ENCODE measurements at places on chromosomes 7 and 10.

DNA sequence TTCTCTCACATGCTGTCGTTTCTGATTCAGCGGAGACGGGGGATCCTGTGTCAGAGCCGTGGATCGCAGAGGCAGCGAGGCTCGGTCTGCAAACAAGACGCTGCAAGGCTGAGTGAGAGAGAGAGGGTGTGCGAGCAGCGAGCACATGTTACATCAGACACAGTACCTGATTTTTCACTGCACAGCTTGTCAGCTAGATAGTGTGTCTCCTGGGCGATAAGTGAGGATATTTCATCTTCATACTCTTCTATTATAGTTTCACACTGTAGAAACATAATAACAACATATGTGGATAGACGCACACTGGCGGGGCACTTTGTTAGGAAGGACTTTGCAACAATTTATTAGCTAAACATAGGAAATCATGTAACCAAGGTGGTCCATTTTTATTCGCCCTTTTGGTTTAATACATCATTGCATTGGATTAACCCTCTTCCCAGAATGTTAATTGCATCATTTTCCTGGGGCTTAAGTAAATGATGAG lies 39.5 kb downstream of the CNPY1 start:
- no peak for DNase-seq

GRCh38 chr10:132654708-132655661 lies 117.4 kb downstream of the INPP5A start:
- peak; percentile 40 for DNase-seq

DNA sequence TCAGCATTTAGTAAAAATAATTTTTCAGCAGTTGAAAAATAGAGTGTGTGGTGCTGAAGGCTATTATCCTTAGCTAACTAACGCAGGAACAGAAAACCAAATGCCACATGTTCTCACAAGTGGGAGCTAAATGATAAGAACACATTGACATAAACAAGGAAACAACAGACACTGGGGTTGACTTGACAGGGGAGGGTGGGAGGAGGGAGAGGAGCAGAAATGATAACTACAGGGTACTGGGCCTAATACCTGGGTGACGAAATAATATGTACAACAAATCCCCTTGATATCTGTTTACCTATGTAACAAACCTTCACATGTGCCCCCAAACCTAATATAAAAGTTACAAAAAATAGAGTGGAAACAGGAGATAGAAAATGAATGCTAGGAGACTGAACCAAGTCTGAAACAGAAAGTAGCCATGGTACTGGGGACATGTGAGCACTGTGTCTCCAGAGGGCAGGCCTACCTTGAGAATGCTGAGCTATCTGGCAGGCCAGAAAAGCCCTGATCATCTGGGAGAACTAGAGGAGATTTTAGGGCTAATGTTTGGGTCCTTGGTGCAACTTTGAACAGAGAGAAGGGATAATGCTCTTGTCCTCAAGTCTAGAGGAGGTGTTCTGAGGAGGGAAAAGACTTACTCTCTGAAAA lies 4.7 kb upstream of the EFCAB10 start:
- DNase-seq, result no peak

DNA sequence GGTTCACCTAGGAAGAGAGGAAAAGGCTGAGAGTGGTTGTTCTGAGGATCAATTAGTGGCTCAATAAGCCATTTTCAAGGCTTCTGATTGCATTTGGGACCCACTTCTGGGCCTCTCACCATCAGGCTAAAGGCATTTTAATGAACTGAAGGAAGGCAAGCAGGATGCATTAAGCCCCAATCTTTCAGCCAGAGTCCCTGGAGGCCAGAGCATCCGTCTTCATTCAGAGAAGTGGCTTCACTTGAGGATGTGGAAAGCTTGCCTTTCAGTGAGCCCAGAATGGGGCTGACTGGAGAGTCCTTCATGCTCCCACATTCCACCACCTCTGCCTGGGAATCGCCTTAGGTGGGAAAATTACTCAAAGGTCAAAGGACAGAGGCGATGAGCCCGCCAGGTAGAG lies 41.8 kb downstream of the COL17A1 start:
- DNase-seq, result no peak

DNA sequence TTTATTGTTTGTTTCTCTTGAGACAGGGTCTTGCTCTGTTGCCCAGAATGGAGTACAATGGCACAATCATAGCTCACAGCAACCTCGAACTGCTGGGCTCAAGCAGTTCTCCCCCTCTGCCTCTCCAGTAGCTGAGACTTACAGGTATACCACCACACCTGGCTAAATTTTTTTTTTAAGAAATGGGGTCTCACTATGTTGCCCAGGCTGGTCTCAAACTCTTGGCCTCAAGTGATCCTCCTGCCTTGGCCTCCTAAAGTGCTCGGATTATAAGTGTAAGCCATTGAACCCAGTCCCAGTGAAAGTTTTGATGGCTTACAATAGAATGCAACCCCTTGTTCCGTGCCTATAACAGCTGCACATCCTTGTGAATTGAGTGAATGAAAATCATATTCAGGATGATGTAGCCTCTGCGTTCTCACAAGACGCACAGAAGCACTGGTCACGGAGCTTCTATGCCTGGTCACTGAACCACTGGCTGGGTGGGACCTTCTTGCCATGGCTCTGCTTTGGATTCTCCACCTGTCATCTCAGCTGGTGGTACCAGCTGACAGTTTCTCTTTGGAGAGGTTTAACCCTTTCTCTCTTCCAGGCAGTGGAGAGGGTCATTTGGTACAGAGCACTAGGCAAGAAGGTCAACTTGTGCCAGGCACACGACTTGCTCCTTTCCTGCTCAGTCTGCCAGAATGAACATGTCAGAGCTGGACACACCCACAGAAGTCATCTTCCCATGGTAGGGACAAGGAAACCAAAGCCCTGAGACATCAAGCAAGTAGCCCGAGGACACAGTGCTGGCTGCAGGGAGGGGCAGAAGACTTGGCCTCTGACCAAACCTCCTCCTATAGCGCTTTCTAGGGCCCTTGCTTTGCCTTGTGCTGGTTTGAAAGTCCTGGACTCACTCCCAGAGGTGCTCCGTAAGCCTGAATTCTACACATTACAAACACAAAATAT lies 89.6 kb downstream of the ATXN7L1 start:
- no peak for DNase-seq

DNA sequence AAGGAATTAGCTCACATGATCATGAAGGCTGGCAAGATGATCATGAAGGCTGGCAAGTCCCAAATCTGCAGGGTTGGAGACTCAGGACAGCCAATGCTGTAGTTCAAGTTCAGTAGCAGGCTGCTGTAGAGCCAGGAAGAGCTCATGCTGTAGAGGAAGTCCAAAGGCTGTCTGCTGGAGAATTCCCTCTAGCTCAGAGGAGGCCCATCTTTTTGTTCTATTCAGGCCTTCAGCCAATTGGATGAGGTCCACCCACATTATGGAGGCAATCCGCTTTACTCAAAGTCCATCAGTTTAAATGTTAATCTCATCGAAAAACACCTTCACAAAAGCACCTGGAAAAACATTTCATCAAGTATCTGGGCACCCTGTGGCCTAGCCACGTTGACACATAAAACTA lies 24.8 kb upstream of the FAM171A1 start:
- no peak for DNase-seq

- DNase-seq, result no peak
Observed at GRCh38 chr10:29254123-29255046, 34.5 kb upstream of the LYZL1 start.

DNA sequence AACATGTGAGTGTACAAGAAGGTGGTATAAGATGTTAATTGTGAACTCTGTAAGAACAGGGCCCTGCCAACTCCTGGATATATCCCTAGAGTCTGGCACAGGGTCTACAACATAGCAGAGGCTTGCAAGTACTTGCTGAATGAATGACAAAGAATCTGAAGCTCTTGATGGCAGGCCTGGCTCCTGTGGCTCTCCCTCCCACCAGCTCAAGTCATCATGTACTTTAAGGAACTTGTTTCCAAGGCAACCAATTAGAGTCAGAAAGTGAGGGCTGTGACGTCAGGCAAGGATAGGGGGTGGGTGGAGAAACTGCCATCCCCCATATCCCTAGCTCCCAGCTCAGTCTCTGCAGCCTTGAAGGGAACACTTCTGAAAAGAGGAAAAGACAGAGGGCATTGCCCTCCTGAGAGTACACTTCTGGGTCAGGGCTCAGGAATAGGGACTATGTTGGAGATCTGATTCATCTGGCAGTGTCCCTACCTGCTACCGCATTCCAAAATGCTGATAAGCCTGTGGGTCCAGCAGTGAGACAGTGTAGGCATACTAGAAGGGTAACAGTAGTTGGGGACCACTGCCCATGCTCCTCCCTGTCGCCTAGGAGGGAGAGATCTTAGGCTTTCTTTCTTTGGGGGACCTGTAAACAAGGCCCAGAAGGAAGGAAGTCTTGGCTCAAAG lies 34.6 kb upstream of the BTRC start:
- no peak for DNase-seq

DNA sequence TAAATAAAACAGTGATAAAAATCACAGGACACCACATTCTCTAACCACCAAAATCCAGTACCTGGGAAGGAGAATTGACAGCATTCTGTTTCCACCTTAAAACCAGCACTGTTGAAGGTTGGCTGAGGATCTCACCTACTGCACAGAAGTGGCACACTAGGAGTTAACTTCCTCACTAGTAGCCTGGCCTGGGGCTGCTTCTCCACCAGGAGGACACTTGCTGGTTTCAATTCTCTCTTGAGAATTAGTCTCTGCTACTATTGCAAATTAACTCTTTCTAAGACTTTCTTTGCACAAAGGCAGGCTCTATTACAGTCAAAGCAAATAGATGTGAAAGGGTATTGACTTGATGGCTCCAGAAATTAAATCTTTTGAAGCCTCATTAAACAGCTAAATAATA lies 2.3 kb upstream of the CTTNBP2 start:
- DNase-seq, result no peak

GRCh38 chr7:157668221-157668883 lies 331.5 kb downstream of the DNAJB6 start:
- DNase-seq, result no peak

DNA sequence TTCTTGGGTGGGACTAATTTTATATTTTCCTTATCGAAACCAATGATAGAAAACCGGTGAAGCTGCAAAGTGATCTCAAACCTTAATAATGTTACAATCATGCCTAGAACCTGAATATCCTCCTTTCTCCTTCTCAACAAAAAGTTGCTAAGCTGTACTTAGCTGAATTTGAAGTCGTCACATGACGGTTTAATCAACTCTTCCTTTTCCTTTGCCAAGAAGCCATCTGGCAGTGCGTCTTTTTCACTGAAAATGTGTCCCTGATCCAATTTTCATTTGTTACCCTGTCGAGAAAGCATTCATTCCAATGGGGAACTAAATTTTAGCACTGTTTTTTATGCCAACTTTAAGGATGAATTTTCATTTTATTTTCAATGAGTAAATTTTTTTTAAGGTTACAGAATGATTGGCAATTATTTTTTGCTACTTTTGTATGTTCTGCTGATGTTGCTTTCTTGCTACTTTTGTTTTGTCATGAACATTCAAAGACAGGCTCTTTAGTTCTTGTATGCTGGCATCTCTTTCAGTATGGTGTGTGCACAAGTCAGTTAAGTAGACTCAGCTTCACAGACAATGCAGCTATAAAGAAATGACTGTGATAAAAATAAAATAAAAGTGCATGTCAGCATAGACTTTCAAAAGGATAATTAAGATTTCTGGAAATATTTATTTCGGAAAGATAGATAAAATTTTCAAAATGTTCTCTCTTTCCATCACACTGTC lies 980.0 kb downstream of the DNAJB9 start:
- no peak for DNase-seq

GRCh38 chr10:129532838-129533237 lies 65.8 kb downstream of the MGMT start:
- DNase-seq, result no peak

- DNase-seq, result no peak
Observed at GRCh38 chr7:66352071-66352470, 146.9 kb downstream of the TPST1 start.

DNA sequence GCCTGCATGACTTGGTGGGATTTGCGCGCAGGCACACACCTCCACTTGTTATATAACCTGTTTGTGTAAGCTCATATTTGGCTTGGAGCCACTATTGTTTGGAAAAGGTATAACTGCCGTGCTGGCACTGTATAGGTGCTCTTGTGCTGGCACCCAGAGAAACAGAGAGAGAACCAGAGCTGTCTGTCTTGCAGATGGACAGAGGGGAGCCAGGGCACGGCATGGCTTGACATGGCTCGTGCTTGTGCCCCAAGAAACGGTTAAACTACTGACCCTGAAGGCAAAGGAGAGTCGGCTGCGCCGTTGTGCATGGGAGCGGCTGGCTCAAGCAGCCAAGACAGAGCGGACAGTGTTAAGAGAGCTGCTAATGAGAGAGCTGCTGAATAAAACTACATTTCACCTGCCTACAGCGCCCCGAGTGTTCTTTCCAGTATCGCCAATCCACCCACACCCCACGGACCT lies 23.2 kb downstream of the RAPGEF5 start:
- no peak for DNase-seq

DNA sequence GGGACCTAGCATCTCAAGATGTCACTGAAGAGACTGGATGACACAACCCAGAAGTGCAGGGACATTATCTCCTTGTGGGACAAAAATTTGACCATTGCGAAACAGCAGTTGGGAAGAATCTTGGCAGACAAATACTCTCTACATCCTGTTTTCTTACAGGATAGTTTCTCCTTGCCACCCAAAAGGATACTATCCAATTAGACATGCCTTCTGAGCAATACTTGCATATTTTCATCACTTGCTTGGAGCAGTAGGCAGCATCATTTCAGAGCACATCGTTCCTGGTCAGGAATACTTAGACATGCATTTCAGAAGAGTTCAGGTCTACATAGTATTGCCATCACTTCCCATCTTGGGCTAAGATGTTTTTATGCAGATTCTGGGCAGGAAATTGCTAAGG lies 56.8 kb downstream of the FAS start:
- no peak for DNase-seq

DNA sequence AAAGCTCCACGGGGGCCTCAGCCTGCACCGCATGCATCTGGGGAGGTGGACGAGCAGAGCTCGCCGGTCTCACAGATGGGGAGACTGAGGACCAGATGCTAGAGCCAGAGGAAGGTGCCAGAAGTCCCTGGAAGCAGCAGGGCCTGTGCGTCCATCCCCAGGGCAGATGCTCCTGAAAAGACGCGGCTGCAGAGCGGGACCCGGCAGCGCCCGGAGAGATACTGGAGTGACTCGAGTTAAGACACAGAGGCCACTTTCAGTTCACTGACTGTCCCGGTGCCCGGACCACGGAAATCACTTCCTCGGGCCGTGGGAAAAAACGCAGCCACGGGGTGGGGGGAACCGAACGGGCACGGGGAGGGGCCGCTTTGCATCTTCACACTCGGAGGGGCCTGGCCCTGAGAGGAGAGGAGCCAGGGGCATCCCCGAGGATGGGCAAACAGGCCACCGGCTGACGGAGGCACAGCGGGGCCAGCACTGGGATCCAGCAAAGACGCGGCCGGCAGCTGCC lies 85.4 kb downstream of the FOXL3 start:
- DNase-seq, result no peak

- DNase-seq, result no peak
Observed at GRCh38 chr10:31604096-31604495, 285.1 kb downstream of the ZEB1 start.
